GDM1 (cell line): ENCODE measurements at places on chromosomes 4 and X.

GRCh38 chrX:140944710-140945109 lies 57.7 kb upstream of the SPANXB1 start:
- DNase-seq = no peak

DNA sequence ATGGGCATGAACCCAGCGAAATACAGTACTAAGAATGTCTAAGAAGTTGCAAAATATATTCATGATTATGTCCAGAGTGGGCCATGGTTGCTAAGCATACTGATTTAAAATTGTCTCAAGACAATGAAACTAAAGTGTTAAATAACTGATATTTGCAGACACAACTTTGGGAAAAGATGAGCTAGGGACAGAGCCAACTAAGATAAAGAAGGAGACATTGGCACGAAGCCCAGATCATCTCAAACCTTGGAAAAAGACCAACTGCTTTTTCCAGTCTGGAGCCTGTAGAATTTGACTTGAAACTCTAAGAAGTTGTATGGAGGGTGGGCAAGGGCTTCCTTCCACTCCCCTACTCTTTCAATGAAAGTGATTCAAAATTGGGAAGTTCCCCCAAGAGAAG lies 108.5 kb upstream of the GLRA2 start:
- DNase-seq = no peak

DNA sequence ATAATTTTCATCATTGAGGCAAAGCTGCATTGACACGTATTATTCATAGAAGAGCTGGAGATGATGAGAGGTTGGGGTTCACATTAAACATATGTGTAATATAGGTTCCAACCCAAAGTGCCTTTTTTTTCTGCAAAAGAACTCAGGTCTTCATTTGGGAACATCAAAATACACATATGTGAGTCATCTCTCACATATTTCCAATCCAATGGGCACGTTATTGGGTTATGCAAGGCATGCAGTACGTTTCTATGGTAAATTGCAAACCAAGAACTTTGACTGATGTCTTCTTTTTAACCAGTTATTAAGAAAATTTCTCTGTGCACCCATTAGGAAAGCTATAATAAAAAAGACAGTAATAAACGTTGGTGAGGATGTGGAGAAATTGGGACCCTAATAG lies 150.3 kb upstream of the FAM9B start:
- no peak for DNase-seq

GRCh38 chr4:168836490-168836889 lies 173.6 kb downstream of the CBR4 start:
- DNase-seq = no peak

- no peak for DNase-seq
Observed at GRCh38 chr4:153518001-153518400, 51.8 kb downstream of the TMEM131L start.

GRCh38 chrX:130082244-130083106 lies 27.8 kb downstream of the ELF4 start:
- peak; percentile 90 for DNase-seq

- no peak for DNase-seq
Observed at GRCh38 chr4:76969941-76970529, 20.5 kb downstream of the SEPTIN11 start.

- DNase-seq = no peak
Observed at GRCh38 chr4:42483426-42484379, 86.4 kb downstream of the SHISA3 start.

- DNase-seq = no peak
Observed at GRCh38 chr4:143406523-143406922, 69.8 kb downstream of the GAB1 start.

- DNase-seq = peak; percentile 51
Observed at GRCh38 chr4:3414421-3415279, 27.1 kb upstream of the HGFAC start.

DNA sequence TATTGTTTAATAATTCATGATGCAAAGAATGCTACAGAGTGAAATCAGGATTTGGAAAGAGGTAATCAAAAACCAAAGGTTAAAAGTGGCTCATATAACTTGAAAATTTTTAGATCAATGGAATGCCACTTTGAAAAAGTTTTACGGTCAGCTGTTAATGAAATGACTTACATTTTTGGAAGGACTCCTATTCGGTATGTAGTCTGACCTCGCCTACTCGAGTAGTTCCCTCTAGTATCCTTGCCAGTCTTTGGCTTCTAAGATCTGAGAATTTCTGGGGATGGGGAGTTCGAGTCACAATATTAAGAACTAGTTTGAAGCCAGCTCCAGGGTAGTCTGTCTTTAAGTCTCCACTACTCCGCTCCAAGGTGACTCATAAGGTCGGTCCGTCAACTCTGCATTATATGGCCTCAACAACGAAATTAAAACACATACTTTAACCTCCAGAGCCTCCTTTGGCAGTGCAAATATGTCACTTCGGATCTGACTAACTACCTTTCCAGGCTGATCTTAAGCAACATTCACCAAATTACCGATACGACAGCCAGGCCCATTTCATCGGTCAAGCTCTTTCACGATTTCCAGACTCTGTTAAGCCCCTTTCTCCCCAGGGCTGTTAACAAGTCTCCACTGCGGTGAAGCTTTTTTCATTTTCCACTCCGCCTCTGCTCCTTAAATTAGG lies 733 bp upstream of the NAA15 start:
- DNase-seq = no peak

DNA sequence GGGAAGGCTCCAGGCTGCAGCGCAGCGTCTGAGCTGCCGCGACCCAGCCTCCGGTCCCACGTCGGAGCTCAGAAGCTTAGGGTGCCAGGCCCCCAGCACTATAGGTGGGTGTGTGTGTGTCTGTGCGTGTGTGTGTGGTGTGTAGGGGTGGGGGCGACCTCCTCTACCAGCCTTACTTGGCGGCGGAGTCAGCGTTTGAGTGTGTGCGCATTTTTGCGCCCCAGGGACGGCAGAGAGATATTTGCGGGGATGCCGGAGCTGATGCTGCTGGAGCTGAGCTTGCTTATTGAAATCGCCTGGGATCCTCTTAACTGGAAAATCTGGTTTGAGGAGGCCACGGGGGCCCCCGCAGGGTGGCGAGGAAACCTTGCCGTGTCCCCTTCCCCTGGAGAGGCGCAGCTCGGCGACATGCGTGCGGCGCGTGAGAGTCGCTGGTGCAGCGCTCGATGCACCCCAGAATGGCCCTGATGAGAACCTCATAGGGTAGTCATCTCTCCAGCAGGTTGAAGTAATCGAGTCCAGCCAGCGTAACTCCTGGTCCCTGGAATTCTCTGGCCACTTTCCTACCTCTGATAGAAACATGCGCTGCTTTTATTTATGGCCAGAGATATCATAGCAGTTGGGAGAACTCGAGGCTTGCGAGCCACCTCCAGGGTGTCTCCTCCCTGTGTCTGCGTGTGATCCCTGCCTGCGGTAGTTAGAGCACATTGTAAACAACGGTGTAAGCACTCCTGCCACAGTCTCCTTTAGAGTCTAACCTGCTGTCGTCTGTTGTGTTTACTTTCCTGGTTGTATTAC lies 2.7 kb downstream of the ADGRL3 start:
- no peak for DNase-seq

DNA sequence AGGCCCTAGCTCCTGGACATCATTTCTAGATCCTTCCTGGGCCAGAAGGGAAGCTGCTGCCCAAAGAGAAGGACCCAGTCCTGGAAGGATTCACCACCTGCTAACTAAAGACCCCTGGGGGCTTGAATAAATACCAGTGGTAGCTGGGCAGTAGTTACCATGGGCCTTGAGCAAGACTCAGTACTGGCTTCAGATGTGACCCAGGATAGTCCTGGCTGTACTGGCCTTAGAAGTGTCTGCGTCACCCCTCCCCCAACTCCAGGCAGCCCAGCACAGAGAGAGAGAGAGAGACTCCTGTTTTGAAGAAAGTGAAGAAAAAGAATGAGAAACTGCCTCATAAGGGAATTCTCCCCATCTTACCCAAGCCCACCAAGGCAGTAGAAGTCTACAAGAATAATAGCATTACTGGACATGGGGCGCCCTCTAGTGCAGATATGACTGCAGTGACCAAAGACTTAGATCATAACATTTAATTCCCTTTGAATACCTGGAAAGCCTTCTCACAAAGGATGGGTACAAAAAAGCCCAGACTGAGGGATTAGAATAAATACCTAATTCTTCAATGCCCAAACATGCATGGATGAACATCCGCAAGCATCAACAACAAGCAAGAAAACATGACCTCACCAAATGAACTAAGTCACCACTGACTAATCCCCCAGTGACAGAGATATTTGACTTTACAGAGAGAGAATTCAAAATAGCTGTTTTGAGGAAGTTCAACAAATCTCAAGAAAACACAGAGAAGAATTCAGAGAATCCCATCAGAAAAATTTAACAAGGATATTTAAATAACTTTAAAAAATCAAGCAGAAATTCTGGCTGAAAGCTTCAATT lies 171.8 kb downstream of the HNRNPD start:
- peak; percentile 40 for DNase-seq

DNA sequence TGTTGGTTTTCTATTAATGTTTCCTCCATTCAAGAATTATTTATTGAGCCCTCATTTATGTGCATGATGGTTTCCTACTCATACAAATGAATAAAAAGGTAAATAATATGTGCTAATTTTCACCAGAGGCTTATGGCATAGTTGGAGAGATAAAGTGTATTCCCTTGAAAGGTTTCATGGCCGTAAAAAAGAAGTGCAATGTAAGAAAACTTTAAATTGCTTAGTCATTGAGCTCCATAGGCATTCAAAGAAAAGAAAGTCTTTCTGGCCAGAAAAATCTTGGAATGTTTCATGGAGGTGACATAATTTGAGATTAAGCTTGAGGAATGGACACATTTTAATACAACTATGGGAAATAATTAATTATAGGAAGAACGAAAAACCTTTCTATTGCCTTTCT lies 8.7 kb downstream of the KLHL4 start:
- no peak for DNase-seq

DNA sequence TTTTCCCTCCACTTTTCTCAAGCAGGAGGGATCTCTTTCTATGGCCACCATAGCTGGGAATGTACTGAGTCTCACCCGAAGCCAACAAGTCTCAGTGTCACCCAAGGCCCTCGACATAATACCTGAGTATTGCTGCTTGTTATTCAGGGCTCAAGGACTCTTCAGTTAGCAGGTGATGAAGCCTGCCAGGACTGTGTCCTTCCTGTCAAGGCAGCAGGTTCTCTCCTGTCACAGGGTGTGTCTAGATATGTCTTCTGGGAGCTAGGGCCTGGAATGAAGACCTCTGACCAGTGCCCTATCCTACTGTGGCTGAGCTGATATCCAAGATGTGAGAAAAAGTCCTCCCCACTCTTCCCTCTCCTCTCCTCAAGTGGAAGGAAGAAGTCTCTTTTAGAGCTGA lies 391.0 kb upstream of the DIPK2B start:
- no peak for DNase-seq

DNA sequence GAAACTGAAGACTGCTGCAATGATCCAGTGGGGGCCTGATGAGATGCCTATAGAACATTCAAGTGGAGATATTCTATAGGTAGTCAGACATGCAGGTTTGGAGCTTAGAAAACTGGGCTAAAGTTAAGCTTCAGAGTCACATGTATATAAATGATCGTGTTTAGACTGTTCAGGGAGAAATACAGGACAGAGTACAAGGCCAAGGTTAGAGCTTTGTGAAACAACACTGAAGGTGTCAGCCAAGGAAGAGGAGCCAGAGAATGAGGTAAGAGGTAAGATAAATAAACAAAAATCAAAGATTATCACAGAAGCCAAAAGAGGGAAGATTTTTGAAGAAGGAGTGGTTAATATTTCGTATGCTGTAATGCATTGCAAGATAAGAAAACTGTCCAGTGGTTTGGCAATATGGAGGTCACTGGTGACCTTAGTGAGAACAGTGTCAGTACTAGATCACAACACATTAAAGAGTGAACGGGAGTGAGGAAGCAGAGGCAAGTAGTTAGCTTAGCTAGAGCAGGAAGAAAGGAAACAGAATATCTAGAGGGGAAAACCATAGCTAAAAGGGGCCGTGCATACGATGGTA lies 58.0 kb upstream of the KLHL13 start:
- DNase-seq = no peak

GRCh38 chr4:94285666-94286065 lies 57.0 kb downstream of the HPGDS start:
- no peak for DNase-seq

DNA sequence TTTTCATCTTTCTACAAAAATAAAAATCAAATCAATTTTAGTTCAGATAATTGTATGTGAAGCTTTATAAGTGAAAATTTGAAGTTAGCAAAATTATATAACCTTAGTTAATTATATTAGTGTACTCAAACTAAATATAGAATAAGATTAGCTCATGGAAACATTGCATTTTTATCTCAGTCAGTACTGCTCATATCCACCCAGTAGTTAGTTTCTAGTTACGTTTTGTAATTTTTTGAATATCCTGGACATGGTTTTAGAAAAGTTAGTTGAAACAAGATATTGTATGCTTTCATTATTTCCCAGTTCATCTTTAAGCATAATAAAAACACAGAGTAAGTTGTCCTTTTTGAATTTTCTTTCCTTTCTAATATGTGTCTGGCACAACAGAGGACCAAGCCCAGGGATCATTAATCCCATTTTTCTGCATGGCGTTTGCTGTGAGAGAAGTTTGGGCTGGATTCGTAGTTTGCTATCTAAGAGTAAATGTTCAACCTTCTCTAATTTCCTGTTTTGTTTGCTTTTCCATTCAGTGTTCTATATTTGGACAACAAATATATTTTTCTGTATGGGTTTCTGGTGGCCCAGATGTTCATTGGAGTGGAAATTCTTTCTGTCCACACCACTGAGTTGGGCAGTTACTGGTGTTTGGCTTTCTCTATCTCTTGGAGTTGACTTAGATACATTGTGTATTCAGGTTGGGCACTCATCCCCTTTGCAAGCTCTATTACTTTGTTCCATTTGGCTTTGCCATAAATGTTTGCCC lies 12.1 kb downstream of the TBL1X start:
- DNase-seq = no peak

DNA sequence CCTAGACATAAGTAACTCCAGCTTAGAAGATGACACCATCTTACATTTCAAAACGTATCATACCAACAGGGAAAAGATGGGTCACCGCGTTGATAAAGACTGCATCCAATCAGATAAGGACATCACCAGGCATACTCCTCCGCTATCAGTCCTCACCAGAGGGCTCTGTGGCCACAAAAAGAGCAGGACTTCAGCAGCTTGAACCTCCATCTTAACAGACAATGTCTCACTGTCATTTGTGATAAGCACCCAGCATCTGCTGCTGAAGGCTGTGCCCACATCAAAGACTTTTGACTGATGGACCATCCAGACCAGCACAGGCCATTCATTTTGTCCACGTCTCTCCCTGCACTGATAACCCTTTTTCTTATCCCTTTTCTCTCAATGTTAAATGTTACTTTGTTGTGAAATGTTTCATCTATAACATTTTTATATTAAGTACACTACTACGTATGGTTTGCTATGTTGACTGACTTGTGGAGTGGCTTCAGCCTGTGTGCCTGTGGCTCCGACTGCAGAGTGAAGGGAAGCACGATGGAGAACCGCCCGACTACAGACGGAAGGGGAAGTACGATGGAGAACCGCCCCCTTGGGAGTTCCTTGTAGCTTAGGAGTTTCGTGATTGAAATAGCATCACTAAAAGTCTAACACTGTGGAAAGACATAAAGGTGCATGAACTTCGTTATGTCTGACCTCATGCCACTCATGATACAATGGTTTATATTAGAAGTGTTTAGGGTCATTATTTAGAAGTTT lies 595.4 kb upstream of the AGA start:
- DNase-seq = no peak

- DNase-seq = no peak
Observed at GRCh38 chrX:40314070-40314469, 216.3 kb upstream of the BCOR start.

GRCh38 chrX:79325263-79325958 lies 41.7 kb downstream of the ITM2A start:
- no peak for DNase-seq
